GM23248 (cell line): ENCODE measurements at places on chromosomes 7 and 10.

DNA sequence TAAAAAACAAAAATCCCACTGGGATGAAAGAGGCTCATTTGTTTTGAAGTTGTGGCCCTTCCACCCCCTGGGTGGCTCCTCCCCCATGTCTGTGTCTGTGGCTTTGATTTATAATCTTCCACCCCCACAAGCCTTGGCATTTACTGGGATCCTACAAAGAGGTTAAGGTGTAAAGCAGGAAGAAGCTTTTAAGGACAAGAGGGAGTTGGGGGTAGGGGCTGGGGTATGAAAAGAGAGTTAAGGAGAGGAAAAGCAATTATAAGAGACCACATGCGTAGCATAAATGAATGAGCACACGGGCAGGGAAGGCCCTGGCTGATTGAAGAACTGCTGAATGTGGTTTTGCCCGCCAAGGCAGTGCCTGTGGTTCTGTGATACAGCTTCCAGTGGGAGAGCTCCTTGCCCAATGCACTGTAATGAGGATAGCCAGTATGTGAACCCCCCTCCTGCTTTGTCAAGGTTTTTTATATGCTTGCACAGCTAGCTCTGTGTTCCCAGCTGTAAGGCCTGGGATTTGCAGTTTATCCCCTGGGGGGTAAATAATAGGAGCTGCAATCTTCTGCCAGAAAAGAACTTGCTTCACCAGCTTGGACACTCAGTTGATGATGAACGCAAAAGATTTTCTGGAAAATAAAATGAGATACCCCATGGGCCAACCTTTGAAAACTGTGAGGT lies 34.7 kb upstream of the KMT2E start:
- DNase-seq, result peak; percentile 81

GRCh38 chr10:113042868-113043267 lies 92.8 kb downstream of the TCF7L2 start:
- peak; percentile 29 for DNase-seq

GRCh38 chr7:81574723-81575326 lies 195.0 kb downstream of the HGF start:
- no peak for DNase-seq

- DNase-seq, result no peak
Observed at GRCh38 chr7:50262916-50263690, 41.4 kb upstream of the IKZF1 start.

DNA sequence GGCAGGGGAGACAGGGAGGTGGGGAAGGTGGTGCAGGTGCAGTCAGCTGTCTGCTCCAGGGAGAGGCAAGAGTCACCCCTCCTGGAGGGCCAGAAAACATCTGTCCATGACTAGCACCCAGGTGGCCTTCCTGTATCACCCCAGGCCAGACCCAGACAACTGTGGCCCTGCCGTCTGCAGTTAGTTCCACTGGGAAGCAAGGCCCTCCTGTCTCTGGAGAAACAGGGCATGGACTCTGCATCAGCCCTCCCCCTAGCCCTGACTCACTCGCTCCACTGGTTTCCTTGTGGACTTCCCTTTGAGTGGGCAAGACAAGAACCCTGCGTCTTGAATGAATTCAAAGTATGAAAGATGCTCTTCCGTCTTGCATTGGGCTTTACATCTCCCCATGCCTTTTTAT lies 12.6 kb downstream of the TBATA start:
- DNase-seq, result no peak

- DNase-seq, result peak; percentile 23
Observed at GRCh38 chr10:118729641-118730258, 25.0 kb downstream of the CACUL1 start.

DNA sequence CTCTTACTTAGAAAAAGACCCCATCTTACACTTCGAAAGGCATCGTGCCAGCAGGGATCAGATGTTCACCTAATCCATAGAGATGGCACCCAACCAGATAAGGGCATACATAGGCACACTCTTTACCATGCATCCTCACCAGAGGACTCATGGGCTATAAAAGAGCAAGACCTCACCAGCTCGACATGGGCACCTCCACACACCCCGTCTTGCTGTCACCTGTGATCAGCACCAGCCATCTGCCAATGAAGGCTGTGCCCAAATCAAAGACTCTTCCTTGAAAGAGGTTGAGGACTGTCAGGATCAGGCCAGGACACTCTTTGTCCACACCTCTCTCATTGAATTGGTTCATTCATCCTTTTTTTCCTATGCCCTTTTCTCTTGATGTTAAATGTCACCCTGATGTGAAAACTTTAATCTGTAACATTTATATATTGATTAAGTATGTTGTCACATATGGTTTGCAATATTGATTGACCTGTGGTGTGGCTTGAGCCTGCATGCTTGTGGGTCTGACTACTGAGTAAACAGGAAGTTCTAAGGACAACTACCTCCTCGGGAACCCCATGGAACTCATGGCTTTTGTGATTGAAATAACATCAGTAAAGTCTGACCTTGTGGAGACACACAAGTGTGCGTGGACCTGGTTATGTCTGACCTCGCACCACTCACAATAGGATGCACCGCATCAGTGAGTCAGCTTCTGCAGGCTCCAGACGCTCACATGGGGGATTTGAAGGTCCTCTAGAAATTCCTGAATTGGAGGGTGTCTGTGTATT lies 75.5 kb downstream of the HTR5A start:
- DNase-seq, result no peak

GRCh38 chr10:117266400-117266799 lies 25.5 kb downstream of the SLC18A2 start:
- no peak for DNase-seq

- peak; percentile 84 for DNase-seq
Observed at GRCh38 chr10:114825513-114826253, 4.1 kb downstream of the FHIP2A start.

GRCh38 chr7:90876701-90877100 lies 280.6 kb downstream of the CDK14 start:
- DNase-seq, result no peak

DNA sequence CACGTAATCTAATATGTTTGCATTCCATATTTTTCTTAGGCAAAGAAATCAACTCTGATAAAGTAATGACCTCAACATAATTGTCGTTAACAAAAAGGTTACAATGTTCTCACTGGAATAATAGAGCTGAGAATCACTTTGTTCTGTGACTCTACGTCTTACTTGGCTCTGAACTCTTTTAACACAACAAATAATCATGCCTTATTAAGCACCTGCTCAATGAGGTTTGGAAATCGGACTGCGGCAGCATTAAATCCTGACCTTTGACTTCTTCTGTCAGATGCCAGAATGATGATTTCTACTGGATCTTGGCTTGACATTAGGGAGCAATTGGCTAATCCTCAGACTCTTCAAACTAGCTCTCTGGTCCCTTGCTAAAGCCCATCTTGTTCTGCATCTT lies 233.6 kb downstream of the SEMA3D start:
- no peak for DNase-seq

DNA sequence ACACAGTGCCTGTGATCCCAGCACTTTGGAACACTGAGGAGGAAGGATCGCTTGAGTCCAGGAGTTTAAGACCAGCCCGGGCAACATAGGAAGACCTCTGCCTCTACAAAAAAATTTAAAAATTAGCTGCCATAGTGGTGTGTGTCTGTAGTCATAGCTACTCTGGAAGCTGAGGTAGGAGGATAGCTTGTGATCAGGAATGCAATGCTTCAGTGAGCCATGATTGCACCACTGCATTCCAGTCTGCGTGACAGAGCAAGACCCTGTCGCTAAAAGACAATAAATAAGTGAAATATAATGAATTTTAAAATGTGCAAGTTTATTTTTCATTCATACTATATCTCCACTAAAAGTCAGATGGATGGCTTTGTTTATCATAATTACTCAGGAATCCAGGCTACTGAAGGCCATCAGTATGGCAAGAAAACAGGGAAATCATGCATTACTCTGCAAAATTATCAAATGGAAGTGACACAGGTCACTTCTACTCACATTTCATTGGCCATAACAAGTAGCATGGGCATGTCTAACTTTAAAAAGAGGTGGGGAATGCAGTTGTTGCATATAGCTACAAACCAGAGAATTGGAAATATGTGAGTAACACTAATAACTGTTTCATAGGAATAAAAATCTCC lies 32.9 kb upstream of the FAM3C start:
- DNase-seq, result peak; percentile 38

GRCh38 chr7:152108359-152108758 lies 82.9 kb downstream of the GALNT11 start:
- no peak for DNase-seq

GRCh38 chr7:90681336-90682022 lies 85.4 kb downstream of the CDK14 start:
- peak; percentile 21 for DNase-seq

- DNase-seq, result no peak
Observed at GRCh38 chr7:90988516-90988915, 275.7 kb upstream of the FZD1 start.

GRCh38 chr7:91168871-91169829 lies 95.1 kb upstream of the FZD1 start:
- DNase-seq, result no peak

- DNase-seq, result no peak
Observed at GRCh38 chr10:103139803-103140202, 53.3 kb downstream of the NT5C2 start.

GRCh38 chr7:49770838-49771237 lies 2.6 kb upstream of the VWC2 start:
- DNase-seq, result no peak

GRCh38 chr10:45443101-45444009 lies 69.3 kb downstream of the ALOX5 start:
- DNase-seq, result no peak
